ENCODE measurements at places on chromosomes 11 and 22. TPM values are rescaled to one million over a fixed set of nuclear protein-coding genes. Genes with fewer than 3 reads are reported as not detected.

NCF4 gene
- total RNA-seq = 7.1 TPM

DNA sequence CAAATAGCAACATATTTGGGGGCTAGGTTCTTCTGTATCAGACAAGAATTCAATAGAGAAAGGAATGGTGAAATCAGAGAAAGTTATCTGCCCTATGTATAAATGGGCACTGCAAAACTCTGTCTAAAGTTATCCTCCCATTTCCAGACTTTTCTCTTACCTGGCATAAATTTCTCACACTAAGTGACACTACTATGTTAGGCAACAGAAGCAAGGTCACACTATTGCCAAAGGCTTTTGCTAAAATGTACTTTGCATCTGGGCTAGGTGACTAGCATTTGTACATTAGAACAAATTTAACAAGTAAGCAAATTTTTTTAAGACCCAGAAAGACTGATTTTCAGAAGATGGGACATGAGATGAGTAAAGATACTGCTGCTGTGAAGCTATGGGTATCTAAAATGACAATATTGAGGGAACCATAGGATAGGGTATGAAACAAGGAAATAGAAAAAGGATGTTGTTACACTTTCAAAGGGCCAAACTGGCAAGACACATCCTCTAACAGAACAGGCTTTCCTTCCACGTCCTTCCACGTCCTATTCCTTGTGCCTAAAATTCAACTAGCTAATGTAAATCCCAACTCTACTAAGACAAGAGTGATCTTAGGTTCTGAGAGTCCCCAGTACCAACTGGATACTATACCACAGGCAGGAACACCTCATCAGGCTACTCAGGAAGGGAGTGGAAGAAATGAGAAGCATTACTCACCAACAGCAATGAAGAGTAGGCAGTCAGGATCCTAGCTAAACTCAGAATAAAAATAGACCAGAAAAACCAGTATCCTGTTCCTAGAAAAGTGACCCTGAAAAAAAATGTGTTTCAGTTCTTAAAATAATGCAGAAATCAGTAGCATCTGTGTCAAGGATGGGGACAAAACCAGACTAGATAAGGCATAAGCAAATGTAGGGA lies 22.6 kb downstream of the GDPD4 start:
- H3K36me3 ChIP-seq = no peaks in the 10 kb centered on the region
- no peak overlapping the region for H3K4me3 ChIP-seq
- DNase-seq = no peak
- no peaks in the 10 kb centered on the region for H3K27me3 ChIP-seq
- no peaks in the 10 kb centered on the region for H3K4me1 ChIP-seq

- no peak overlapping the region for H3K4me3 ChIP-seq
- H3K27me3 ChIP-seq = no peaks in the 10 kb centered on the region
These were observed 4.0 kb upstream of the OR56A3 start for GRCh38 chr11:5937868-5938602.

OLFML1 gene
- 0.66 TPM for total RNA-seq

KRTAP5-9 gene
- total RNA-seq = 0.14 TPM

Data from pancreas (tissue), 10 donors.